Forelimb muscle (tissue), 1 donor: ENCODE measurements at places on chromosomes 4 and X.

DNA sequence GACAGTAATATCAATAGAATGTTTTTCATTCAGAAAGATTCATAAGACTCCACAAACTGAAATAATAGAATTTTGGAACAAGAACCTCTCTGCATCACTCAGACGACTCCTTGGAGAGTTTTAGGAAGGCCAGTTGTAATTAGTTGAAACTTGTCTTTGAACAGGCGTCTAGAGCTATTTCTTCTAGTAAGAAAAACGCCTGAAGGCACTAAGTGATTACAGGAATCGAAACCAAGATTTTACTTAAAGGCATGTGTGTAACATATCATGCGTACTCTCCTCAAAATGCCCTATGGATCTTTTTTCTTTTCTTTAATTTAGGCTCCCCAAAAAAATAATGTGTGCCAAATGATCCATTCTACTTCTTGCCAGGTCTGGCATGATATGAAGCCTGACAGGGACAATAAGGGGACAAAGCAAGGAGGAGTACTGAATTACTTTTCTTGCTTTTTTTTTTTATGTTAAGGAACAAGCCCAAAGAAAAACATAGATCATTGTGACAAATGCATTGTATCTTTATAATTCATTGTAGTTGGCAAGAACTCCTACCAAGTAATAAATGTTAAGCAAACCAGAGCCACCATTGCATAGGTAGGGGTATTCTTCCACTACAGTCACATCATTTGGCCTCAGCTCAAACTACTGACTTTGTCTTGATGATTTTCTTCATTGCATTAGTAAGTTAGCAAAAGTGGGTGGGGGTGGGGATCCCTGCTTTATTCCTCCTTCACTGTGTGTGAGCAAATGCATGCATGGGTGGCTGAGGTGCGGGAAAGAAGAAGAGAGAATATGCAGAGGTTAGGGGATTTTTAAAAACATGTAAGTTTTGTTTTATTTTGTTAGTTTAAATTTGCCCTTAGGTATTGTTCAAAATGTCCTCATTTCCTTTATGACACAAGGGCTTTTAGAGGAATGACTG lies 79.9 kb upstream of the ATOH1 start:
- no peak for DNase-seq

- DNase-seq: no peak
Measured at GRCh38 chr4:23485801-23486200, 404.0 kb downstream of the PPARGC1A start.

GRCh38 chr4:909131-909571 lies 23.0 kb downstream of the GAK start:
- DNase-seq: no peak

DNA sequence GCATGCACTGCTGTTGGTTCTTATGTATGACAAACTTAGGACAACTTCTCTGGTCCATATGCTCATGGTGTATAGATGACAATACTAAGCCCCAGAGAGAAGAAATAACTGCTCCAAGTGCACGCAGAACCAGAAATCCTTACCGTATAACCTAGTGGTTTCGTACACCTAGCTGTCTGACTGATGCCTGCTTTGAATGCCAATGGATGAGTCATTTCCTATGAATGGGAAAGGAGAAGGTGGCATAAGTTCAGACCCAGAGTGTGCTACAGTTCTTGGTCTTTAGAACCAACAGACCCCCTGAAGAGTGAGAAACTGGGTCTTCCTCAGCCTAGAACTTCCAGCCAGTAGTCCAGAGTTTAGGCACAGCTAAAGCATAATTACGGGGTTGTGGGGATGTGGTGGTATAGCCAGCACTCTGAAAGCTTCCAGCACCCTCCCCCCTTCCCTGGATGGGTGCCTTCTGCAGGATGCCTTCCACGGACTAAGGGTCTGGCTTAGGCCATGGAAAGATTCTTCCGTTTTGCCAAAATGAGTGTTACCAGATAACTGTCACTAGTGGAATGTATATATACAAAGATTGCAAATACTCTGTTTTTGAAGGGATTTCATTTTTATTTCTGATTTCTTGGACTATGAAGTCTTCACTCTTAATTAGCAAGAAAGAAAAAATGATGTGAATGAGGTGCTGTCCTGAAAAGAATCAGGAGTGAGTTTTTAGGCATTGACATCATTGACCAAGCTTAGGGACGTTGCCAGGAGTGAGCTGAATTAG lies 84.6 kb upstream of the PACRGL start:
- no peak for DNase-seq

DNA sequence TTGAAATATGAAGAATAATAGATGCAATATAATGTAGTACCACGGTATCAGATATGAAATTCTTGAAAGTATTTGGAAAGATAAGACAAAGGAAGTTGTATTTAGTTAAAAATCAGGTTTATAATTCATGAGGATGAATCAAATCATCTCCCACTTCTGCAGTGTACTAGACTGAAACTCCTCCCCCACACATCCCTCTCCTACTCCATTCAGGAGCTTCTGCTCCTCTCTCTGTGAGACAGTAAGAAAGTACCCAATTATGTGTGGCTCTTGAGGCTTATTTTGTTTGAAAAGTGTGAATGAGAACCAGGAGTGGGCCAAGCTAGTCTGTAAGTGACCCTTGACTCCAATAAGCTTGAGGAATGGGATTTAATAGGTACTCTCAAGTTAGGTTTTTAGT lies 9.5 kb downstream of the SLAIN2 start:
- DNase-seq: no peak
